CD4-positive, alpha-beta T cell treated with Interferon gamma for 1 hour (primary cell): ENCODE measurements at places on chromosomes 7 and 10.

- DNase-seq = no peak
These were observed 82.0 kb downstream of the ARL4A start for GRCh38 chr7:12769444-12769843.

DNA sequence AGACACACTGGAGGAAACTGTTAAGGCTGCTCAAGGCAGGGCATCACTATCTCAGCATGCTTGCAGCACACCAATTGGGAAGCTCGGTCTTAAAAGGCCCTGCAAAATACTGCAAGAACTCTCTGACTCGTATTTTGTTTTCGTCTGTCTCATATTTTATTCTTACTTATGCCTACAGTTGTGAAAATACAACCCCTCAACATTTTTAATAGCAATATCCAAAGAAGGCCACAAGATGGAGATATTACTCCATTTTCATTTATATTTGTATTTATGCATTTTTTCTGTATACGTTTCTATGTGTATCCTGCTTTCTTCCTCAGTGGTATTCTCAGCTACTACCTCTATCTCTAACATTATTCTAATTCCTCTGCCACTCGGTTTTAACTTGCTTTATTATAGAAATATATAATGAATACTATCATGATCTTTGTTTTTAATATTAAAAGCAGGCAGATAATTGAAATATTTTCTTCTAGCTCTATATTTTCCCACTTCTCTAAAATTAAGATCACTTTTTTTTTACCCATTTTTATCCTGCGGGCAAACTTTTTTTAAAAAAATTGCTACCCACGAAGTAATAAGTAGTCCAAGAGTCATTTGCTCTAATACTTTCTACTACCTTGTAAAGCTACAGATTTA is 10.0 kb downstream of the DNAJC1 start:
- no peak for DNase-seq

DNA sequence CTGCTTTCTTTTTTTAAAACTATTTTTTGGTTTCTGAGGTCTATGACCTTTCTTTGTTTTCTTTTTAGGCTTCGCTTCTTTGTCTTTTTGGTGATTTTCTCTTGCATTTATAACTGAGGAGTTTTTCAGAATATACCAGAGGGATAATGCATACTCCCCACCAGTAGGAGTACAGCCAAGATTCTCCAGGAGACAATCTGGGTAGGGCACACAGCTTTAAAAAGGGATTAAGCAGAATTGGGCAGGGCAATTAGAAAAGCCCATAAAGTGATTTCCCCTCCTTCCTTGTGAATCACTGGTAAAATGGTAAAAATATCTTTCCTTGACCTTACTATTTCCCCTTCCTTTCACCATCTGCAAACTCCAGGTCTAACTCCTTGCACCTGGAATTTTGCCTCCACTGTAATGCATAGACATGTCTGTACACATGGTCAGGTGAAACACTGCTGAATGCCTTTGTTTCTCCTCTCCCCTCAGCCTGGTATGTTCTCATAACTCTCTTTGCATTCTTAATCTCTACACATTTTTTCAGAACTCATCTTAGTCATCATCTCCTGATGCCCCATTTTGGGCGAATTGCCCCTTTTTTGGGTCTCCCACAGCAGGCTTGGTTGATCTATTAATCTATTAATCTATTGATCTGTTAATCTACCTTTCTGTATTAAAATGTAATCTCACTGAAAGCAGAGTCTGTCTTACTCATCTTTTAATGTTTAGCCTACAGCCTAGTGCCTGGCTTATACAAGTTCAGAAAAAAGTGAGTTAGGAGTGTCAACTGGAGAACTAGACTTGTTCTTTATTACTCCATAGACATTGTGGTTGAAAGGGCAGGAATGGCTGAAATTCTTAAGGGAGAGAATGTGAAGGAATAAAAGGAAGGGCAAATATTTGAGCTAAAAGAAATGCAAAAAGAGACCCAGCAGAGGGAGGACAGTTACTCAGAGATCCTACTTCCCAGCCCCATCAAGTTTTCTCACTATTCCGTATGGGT is 64.6 kb downstream of the MDFIC start:
- DNase-seq = no peak

DNA sequence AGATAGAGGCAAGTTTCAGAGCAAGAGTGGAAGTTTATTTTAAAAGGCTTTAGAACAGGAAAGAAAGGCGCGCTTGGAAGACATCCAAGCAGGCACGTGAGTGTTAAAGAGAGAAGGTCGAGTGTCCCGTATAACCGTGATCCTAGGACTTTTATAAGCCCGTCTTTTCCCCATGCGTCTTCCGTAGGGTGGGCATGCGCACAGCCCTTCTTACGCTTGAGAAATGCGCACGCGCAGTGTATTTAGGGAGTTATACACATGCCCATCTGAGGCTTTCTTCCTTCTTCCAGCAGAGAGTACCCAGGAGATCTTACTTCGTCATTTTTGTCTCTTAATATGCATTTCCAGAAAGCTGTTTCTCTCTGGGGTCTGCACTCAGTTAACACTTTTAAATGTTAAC is 52.4 kb downstream of the CALD1 start:
- no peak for DNase-seq

DNA sequence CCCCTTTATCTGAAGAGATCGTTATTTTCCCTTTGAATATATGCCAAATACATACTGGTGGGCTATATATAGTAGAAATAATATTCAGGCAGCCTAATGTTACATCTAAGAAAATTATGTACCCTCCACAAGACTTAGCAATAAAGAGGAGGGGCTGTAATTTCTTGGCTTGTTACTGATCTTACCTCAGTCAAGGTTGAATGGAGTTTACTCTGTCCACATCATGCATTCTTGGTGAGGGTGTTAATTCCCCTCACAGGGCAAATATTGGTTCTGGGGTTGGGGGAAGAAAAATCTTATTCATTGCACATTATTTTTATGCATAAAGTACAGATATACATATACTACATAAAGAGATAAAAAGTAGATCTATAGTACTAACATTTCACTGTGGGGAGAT is 145.8 kb upstream of the ANK3 start:
- DNase-seq = no peak
